ENCODE measurements at places on chromosomes 6 and 20. TPM values are rescaled to one million over a fixed set of nuclear protein-coding genes. Genes with fewer than 3 reads are reported as not detected.

GRCh38 chr6:6348256-6348655 is 27.8 kb upstream of the F13A1 start:
- no peak for DNase-seq

- DNase-seq, result no peak
Observed at GRCh38 chr6:63275953-63276352, 43.8 kb downstream of the LGSN start.

NMBR gene
- total RNA-seq, result not detected

TTK gene
- total RNA-seq, result 1.2 TPM

GRCh38 chr20:14687313-14687712 is 349.9 kb upstream of the FLRT3 start:
- DNase-seq, result no peak

PPIL6 gene
- 1.9 TPM for total RNA-seq

DNA sequence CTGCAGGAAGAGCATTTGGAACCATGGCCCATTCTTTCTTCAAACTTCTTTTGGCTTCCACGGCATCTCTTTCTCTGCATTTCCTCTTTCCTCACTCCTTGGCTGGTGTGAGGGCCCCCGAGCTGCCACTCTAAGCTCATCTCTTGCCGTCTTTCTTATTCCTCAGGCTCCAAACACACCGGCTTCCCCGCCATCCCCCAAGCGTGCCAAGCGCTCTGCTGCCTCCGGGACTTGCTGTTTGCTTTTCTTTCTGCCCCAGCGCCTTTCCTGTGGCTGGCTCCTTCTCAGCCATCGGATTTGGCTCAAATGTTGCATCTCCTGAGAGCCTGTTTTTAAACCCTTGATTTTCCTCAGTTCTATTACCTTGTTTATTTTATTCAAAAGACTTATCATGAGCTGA is 172.7 kb downstream of the PACRG start:
- DNase-seq, result no peak

GRCh38 chr6:79872986-79873385 is 74.4 kb downstream of the ELOVL4 start:
- no peak for DNase-seq

DNA sequence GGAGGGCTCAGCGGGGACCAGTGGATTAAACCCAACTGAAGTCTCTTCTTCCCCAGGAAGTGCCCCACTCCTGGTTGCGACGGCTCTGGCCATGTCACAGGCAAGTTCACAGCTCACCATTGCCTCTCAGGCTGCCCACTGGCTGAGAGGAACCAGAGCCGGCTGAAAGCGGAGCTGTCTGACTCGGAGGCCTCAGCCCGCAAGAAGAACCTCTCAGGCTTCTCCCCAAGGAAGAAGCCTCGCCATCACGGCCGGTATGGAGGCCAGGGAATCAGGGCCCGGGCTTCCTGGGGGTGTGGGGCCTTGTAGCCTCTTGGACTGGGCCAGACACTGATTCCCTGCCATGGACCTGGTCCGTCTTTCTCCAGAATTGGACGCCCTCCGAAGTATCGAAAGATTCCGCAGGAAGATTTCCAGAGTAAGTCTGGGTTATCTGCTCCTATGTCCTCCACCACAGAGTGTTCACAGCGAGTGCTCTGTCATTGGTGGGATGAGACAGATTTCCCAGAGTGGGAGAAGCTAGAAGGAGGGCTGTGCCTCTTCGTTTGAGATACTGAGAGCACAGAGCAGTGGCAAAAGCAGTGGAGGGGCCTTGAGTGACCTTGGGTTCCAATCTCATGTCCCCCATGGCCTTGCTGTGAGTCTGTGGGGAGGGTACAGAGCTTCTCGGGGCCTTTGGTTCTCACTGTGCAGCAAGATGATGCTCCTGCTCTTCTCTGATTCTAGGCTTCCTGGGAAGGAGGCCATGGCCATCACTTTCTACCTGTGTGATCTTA is 22.6 kb upstream of the SGK2 start:
- DNase-seq, result no peak

DNA sequence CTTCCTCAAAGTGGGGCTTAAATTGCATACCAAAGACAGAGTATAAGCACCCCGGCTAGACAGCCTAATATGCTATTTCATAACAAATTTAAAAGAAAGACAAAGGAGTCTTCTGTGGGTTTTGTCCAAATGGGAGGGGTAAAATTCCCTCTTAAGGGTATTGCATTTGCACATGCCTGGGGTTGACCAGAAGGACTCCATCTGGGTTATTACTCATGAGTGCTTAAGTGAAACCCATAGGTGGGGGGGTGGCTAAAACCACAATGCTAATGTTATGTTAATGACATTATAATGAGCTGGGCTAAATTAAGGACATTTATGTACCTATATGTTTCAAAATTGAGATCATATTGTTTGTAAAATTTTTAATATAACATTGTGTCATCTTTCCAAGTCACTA is 15.0 kb downstream of the IMPG1 start:
- DNase-seq, result no peak

DNA sequence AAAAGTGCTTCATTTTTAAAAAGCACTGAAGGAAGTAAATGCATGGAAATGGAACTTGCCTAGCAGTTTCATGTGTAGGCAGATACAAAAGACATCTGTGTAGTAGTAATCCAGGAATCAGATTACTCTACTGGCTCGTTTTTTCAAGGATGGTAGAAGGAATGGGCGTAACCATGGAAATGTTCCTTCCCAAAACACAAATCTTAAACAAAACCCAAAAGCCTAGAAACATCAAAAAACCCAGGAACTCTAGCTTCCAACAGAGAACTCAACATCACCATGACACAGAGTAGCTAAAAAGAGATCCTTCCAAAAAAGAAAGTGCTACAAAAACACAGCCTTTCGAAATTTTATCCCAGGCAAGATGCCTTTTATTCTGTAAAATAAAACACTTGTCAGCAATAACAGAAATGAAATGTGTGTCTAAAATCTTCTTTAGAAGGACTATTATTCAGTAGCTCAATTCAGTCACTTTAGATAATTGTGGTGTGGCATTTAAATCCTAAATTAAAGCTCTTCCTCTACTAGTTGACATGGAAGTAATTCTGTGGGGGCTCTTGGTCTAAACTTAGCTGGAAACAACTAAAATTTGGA is 81.7 kb downstream of the FAM217A start:
- no peak for DNase-seq

GRCh38 chr20:43238266-43238665 is 48.6 kb upstream of the PTPRT start:
- DNase-seq, result no peak

ZBTB46 gene
- 6.0 TPM for total RNA-seq

DNA sequence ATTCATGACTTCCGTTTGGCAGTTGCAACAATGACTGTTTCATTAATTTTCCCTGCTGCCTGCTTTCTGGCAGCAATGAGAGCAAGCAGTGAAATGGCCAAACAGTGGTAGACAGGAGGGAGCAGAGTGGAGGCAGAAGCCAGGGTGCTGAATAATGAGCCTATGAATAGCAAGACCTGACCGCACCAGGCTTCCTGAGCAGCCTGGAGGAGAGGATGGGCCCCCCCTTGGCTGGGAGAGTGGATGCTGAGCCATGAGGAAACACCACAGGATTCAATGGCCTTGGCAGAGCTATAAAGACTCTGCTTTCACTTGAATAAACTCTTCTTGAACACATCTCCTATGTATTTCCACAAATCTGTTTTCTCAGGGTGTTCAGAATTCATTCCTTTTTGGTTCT is 68.1 kb upstream of the SNRPB2 start:
- no peak for DNase-seq

NKAIN2 gene
- not detected for total RNA-seq

RUNX2 gene
- 5.2 TPM for total RNA-seq

DNA sequence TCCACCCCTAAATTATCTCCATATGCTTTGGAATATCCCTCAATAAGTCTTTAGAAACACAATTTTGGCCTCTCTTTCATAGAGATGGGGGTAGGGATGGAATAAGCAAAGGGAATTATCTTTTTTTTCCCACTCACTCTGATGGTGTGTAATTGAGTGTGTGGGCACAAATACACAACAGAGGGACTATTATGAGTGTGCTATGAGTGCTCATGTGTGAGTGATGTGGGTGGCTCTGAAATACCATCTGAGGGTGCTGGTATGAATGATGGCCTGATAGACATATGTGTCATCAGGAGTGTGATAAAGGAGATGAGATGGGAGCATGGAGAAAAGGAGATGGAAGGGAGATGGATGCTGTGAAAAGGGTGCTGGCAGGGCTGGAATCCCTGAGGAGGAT is 35.6 kb downstream of the GSS start:
- DNase-seq, result no peak

ADGB gene
- total RNA-seq, result 4.3 TPM

GRCh38 chr6:89530982-89531381 is 98.0 kb downstream of the ANKRD6 start:
- no peak for DNase-seq

GMDS gene
- 546 TPM for total RNA-seq

GRCh38 chr20:37537505-37537904 is 9.8 kb upstream of the BLCAP start:
- DNase-seq, result no peak

ZC2HC1B gene
- not detected for total RNA-seq

GRCh38 chr6:64930681-64931080 is 776.3 kb downstream of the EYS start:
- DNase-seq, result no peak

DYNLT2 gene
- total RNA-seq, result 4.6 TPM

GRCh38 chr20:45429618-45430017 is 13.7 kb downstream of the PIGT start:
- no peak for DNase-seq

GRM1 gene
- not detected for total RNA-seq

DNA sequence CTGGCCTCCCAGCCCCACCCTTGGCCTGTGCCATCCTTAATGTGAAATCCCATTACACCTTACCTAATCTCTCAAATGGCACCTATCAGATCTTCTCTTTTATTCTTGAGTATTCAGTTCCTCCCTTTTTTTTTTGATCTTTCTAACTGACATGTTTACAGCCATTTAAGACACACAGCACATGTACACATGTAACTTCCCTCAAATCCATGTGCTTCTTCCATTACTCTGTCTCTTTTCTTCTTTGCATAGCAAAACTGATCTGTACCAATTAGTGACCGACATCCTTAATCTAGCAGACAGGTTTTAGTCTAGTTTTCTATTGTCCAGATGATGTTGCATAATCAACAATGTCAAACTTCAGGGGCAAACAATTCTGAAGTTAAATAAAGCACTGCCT is 413.8 kb upstream of the FLRT3 start:
- no peak for DNase-seq

- DNase-seq, result no peak
Observed at GRCh38 chr20:36341331-36342020, 35.3 kb downstream of the DLGAP4 start.

DNA sequence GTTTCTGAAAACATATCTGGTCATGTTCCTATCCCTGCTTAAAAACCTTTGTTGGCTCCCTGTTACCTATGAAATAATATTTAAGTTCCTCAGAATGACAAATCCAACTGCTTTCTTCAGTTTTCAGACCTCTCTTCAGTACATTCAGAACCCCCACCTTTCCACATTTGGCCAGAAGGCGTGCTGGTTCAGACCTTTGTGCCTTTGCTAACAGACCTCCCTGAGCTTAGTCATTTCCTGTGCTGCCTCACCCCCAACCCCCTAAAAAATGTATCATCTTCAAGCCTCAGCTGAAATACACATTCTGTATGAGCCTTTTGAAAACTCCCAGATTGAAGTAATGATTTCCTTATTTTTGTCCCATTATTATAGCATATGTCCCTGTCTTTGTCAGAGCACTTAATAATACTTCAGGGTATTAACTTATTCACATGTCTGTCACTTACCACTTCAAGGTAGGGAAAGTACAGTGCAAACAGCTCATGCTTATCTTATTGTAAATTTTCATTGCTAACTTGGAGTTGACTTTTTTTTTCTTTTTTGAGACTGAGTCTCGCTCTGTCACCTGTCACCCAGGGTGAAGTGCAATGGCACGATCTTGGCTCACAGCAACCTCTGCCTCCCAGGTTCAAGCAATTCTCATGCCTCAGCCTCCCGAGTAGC is 19.7 kb downstream of the FAM217A start:
- no peak for DNase-seq

Measured in transverse colon (tissue), 4 donors.